ENCODE measurements at places on chromosomes 12 and 14.

GRCh38 chr12:126688556-126688955, 1578.4 kb upstream of the TMEM132C start:
- DNase-seq: no peak

DNA sequence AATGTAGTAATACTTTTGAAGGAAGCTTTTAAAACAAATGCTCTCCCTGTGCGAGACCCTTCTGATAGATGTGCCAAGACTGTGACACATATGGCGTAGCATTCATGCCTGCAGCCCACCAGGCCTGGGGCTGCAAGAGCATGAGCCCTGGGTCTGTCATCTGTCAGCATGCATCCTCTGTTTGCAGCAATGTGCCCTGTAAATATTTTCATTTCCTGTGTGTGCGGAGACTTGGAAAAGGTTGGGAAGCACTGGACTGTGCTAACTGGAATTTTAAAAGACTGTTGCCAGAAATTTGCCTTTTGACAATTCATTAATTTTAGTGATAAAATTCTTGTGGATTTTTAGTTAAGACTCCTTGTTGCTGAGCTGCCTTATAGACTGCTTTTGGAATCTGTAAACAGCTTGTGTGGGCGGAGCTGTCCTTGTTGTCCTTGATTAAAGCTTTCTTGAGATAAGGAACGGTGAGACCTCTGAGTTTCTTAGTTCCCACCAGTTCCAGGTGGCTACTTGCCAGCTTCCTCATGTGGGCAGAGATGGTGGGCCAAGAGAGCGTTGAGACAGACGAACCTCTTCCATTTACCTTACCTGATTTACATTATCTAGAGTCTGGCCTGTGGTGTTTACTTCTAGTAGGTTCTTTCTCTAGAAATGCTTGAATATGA, 23.4 kb downstream of the MARK3 start:
- peak; percentile 69 for DNase-seq

DNA sequence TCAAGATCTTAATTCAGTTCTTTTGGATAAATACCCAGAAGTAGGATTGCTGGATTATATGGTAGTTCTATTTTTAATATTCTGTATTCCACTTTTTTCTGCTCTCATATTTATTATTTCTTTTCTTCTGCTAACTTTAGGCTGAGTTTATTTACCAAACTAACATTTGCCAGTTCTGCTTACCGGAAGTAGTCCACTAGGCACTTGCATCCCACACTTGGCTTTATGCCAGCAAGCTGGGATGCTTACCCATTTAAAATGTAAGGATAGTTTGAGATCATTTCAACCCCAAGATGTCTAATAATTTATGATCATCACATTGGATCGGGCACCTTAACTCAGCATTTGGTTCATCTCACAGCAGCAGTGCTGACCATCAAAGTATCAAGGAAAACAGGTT, 96.8 kb downstream of the PIK3C2G start:
- DNase-seq: no peak

DNA sequence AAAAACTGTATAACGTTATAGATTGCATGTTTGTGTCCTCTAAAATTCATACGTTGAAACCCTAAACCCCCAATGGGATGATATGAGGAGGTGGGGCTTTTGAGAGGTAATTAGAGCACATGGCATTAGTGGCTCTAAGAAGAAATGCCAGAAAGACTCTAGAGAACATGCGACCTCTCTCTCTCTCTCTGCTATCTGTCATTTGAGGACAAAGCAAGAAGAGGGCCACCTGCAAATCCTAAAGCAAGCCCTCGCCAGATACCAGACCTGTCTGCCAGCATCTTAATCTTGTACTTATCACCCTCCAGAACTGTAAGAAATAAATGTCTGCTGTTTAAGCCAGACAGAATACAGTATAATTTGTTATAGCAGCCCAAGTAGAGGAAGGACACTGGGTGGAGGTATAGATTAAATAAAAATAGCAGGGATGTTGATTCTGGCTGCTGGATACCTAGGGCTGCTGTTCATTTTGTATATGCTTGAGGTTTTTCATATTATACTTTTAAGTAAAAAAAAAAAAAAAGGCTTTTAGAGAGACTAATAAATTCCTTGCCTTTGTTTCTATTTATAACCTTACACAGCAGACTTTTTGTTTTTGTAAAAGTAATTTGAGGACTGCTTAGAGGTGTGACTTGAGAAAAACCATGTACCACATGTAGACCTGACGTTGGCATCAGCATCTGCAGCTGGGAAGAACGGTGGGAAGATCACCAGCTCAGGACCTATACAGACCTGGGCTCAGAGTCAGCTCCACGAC, 26.9 kb downstream of the MOK start:
- DNase-seq: no peak

DNA sequence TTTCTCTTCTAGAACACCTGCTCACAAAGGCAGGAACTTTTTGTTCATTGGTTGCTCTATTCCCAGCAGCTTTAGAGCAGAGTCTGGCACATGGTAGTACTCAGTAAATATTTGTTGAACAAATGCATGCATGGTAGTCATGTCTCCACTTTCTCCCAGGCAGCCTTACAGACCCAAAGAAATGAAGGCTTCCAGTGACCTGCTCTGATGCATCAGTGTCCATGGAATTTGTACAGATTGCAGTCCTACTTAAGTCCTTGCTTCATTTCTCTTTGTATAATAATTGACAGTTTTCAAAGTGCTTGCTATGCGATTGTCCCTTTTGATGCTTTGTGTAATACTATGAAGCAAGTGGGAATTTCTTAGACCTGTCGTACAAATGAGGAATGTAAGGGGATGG, 119.6 kb downstream of the DERA start:
- no peak for DNase-seq

- DNase-seq: no peak
Observed at GRCh38 chr12:6072302-6072752, 52.1 kb downstream of the VWF start.

GRCh38 chr14:35766700-35767082, 42.4 kb downstream of the RALGAPA1 start:
- DNase-seq: no peak

DNA sequence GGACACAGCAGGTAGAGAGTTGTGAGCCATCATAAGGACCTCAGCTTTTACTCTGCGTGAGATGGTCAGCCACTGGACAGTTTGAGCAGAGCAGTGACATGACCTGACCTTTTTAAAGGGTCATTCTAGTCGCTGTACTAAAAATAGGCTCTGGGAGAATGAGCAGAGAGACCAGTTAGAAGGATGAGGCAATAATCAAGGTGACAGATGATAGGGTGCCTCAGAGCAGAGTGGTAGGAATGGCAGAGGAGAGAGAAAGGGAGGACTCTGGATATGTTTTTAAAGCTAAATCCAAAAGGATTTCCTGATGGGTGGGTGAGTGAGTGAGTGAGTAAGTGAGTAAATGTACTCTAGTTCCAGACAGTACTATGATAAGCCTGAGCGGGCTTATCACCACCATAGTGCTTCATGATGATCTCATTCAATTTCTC, 83.6 kb upstream of the ARHGAP5 start:
- DNase-seq: no peak

DNA sequence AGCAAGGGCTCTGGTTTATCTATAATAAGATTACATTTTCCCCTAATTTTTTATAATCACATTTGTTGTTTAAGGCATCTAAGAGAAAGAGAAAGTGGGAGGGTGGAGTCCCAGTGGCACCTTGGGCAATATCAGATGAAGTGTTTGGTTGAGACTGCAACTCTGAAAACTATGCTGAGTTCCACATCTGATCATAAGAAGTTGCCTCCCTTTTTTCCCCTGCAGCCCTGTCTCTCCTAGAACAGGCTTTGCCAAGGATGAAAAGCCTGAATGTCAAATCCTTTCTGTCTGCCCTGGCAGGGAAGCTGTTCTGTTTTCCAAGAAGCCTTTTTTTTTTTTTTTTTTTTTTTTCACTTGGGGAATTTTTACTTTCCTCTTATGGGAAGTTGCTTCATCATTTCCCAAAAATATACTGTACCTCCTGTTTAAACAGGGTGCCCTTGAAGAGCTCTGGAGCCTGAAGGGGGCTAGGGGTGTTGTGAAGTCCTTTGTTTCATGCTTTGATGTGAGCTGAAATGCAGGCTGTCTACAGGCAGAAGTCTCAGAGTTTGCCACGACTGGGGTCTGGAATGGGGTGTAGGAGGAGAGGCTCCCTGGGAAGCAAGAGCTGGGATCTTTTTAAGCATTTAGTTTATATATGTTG, 71.3 kb downstream of the SUSD6 start:
- no peak for DNase-seq

- no peak for DNase-seq
Observed at GRCh38 chr14:104364830-104365229, 214.7 kb upstream of the C14orf180 start.

DNA sequence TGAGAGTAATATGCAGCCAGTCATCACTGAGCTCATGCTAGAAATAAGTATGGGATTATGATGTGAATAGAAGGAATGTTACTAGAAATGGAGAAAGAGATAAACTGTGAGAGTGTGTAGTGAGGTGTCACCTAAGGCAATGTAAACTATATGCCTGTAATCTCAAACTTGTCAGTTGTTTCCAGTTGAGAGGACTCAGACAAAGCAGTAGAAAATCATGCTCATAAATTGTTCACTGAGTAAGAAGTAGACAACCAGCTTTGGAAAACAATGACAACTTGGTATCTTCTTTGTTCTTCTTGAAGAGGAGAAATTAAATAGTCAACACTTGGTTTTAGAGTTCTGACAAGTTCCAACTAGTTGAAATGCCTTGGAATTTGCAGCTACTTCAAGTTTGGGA, 148.5 kb upstream of the OR4E1 start:
- no peak for DNase-seq

DNA sequence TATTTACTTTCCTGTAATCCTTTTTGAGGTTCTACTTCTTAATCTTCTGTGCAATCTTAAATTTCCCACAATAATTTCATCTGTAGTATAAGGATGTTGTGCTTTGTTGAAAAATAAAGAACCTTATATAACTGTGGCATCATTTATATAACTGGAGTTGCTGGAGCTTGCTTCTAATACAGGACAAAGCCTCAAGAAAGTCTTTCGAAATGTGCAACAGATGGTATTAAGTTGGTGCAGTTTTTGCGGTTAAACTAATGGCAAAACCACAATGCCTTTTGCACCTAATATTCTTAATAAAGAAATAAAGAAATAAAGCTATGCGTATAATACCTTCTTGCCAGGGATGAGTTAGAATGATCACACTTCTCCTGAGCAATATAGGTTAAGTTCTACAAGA, 180.0 kb downstream of the KITLG start:
- DNase-seq: no peak

GRCh38 chr12:123983822-123984485, 10.9 kb downstream of the ZNF664 start:
- peak; percentile 27 for DNase-seq

DNA sequence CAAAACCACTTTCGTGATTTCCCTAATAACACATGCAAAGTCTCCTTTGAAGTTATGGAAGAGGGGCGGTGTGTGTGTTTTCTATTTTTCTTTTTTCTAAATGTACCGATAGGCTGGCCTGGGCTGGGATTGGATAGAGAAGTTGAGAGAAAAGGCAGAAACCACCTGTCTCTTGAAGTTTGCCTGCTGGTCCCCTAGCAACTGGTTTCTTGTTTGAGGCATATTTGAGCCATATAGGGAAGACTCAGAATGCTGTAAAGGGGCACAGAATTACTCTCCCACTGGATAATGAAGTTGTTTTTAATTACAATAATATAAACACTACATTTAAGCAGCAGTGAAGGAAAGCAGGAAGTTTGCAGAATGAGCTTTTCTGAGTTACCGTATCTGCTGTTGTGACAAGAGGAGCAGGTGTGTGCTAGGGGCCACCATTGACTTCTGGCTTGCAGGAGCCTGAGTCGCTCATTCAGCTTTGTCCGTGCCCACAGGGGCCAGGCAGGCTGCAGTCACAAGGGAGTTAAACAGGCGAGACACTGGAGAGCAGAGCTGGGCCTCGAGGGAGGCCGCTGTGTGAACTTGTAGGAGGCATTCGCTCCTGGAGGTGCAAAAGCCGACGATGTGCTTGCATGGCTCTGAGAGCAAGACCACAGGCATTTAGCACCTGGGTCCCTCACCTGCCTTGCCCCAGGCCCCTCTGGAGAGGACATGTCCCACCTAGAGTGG, 173.8 kb upstream of the RGS6 start:
- DNase-seq: no peak

DNA sequence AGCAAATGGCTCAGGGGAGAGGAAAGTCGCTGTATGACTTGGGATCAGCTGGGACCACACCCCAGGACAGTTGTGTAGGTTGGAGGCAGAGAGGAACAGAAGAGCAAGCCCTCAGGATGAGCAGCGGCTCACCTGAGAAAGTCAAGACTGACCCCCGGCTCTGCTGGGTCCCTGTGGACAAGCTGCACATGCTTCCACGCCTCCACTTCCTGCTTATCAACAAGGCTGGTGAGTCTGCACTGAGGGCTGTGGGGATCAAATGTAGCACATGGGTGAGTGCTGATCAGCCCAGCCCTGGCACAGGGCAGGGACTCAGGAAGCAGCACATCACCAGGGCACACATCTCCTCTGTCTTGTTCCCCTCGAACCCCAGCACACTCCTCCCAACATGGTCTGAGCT, 92.1 kb downstream of the CHGA start:
- DNase-seq: no peak

- DNase-seq: no peak
Observed at GRCh38 chr14:81192594-81192993, 28.2 kb downstream of the GTF2A1 start.

- no peak for DNase-seq
Observed at GRCh38 chr12:8828257-8829124, 6.1 kb downstream of the A2ML1 start.

- no peak for DNase-seq
Observed at GRCh38 chr12:44317651-44318126, 481.8 kb downstream of the TMEM117 start.
